IMR-90 (cell line): ENCODE measurements at places on chromosomes 4 and X.

GRCh38 chr4:4995103-4995907, 24.0 kb downstream of the CYTL1 start:
- H3K4me3 ChIP-seq = no peak overlapping the region
- no peaks in the 10 kb centered on the region; the same call in 1 of the 2 replicates for H3K27me3 ChIP-seq
- H3K27ac ChIP-seq = no peak overlapping the region
- DNase-seq = peak; percentile 58
- H3K36me3 ChIP-seq = no peaks in the 10 kb centered on the region

DNA sequence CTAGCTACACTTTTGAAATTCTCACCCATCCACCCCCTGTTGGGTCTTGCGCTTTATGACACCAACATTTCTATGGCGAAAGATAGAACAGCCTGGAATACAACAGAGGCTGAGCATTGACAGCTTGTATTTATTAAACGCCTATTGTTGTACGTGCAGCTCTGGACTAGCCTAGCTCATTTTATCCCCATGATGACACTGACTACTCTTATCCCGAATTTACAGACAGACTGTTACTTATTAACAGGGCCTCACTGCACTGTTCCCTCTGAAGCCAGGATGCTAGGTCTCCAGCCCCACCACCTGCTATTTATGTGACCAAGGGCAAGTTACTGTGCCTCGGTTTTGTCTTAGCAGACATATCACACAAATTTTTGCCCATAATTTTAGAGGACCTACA, 1.0 kb upstream of the RFC1 start:
- no peaks in the 10 kb centered on the region for H3K27me3 ChIP-seq
- H3K4me3 ChIP-seq = no peak overlapping the region
- no peak for DNase-seq
- H3K36me3 ChIP-seq = no peaks in the 10 kb centered on the region

GRCh38 chr4:52877036-52877435, 14.9 kb downstream of the RASL11B start:
- no peaks in the 10 kb centered on the region for H3K4me1 ChIP-seq
- no peak for DNase-seq
- H3K36me3 ChIP-seq = no peaks in the 10 kb centered on the region

- no peaks in the 10 kb centered on the region for H3K4me1 ChIP-seq
- no peak overlapping the region for H3K27ac ChIP-seq
- H3K36me3 ChIP-seq = no peaks in the 10 kb centered on the region
- no peak overlapping the region for H3K4me3 ChIP-seq
- no peaks in the 10 kb centered on the region for H3K27me3 ChIP-seq
These were observed 906.9 kb upstream of the INTU start for GRCh38 chr4:126725906-126726305.

- no peak for DNase-seq
- peaks cover 17% of the 10 kb centered on the region for H3K27me3 ChIP-seq
- no peaks in the 10 kb centered on the region for H3K4me1 ChIP-seq
- no peaks in the 10 kb centered on the region for H3K36me3 ChIP-seq
- no peak overlapping the region for H3K4me3 ChIP-seq
These were observed 10.5 kb downstream of the LGI2 start for GRCh38 chr4:25020236-25020635.

GRCh38 chrX:13894888-13895565, 78.1 kb upstream of the GPM6B start:
- no peaks in the 10 kb centered on the region for H3K4me1 ChIP-seq
- peaks cover 7% of the 10 kb centered on the region; the same call in 1 of the 2 replicates for H3K27me3 ChIP-seq
- no peak overlapping the region for H3K4me3 ChIP-seq
- no peaks in the 10 kb centered on the region for H3K36me3 ChIP-seq
- no peak overlapping the region for H3K27ac ChIP-seq
- DNase-seq = peak; percentile 18

GRCh38 chr4:152223600-152223999, 312.3 kb downstream of the FBXW7 start:
- peaks cover 8% of the 10 kb centered on the region; the same call in 1 of the 2 replicates for H3K27me3 ChIP-seq
- H3K4me3 ChIP-seq = no peak overlapping the region
- no peak overlapping the region for H3K27ac ChIP-seq
- H3K4me1 ChIP-seq = no peaks in the 10 kb centered on the region

- DNase-seq = no peak
- no peaks in the 10 kb centered on the region for H3K36me3 ChIP-seq
- H3K27ac ChIP-seq = no peak overlapping the region
- no peaks in the 10 kb centered on the region for H3K27me3 ChIP-seq
These were observed 36.8 kb upstream of the SPANXN2 start for GRCh38 chrX:143757375-143757774.

DNA sequence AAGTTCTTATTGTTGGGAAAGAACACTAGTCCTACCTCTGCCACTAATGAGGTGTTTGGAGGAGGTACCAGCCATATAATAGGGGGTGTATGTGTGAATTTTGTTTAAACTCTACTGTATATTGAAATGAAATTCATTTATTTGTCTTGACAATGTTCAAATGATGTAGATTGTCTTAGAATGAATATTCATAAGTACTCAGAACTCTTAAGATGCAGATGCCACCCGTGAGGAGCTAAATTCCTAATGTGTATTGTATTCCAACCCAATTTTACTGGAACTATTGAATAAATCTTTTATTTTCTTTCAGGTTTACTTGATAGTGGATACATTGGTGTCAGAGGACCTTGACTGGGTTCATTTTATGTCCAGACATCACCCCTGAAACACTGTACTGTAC, 63.9 kb upstream of the RAB33B start:
- no peaks in the 10 kb centered on the region for H3K4me1 ChIP-seq
- H3K4me3 ChIP-seq = no peak overlapping the region
- H3K27me3 ChIP-seq = no peaks in the 10 kb centered on the region
- no peak for DNase-seq
- H3K36me3 ChIP-seq = peaks cover 13% of the 10 kb centered on the region

DNA sequence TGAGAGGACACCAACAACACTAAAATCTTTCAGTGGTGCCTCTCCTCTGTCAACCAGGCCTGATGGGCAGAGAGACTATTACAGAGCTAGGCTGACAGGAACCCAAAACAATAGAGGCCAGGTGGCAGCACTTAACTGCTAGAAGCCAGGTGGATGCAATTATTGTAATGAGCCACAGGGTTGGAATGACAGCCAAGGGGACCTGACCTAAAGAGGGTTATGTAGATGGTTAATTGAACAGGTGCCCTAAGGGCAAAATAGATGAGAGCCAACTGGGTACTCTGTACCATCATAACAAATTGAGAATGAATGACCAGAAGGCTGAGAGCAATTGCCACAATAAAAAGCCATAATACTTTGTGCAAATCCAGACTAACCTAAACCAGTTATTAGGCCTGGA, 24.7 kb upstream of the FRAS1 start:
- H3K36me3 ChIP-seq = no peaks in the 10 kb centered on the region
- no peak for DNase-seq
- H3K4me3 ChIP-seq = no peak overlapping the region
- H3K4me1 ChIP-seq = no peaks in the 10 kb centered on the region

DNA sequence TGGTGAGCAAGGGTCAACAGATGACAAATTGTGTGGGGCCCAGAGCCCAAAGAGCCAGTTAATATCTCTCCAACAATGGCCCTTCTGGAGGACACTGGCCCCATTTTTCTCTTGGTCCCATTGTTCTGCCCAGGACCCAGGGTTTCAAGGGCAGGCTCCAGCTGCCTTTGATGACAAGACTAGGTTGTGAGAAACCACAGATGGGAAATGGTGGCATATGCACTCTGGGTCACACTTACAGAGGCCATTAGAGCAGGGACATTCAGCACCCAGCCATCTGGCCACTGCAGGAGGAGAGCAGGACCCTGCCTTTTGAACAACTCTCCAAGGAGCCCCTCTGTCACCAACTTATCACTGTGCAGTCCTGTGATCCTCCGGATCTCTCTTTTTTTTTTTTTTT, 49.7 kb upstream of the KIAA1210 start:
- no peaks in the 10 kb centered on the region for H3K4me1 ChIP-seq
- H3K36me3 ChIP-seq = no peaks in the 10 kb centered on the region
- H3K27ac ChIP-seq = no peak overlapping the region
- no peak for DNase-seq
- no peak overlapping the region for H3K4me3 ChIP-seq

DNA sequence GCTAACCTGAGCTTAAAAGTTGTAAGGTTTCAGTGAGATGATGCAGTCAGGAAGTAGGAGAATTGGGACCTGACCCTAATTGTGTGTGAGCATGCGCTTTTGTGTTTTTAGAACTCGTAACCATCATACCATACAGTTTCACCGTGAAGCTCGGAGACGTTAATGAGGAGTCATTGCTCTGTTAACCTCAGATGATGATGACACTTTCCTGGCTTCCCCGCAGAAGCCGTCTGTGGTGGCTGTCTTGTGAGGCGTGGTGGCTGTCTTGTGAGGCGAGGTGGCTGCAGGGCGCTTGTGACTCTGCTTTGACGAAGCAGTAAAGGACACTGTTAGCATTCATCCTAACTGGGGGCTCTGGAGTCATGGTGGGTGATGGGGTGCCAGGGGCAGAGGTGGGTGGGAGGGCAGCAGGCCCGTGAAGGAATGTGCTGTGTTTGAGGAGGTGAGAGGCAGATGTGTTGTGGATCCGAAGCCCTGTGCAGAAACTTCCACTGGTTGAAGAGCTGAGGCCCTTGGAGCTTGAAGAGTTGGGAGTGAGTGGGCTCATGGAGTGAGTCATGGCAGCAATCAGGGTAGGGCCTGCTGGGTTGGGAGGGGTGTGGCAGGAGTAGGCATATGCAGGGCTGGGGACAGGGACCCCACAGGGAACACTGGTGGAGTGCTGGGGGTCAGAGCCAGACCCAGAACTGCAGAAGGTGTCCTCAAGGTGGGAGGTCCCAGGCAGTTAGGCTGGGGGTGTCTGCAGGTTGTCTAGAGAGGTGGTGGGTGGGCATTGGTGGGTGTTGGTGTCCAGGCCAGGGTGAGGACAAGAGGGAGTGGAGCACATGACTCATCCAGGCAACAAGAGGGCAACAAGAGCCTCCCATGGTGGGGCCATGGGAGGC, 57.4 kb downstream of the NSD2 start:
- no peaks in the 10 kb centered on the region for H3K27me3 ChIP-seq
- peak overlapping the region; percentile 3; the same call in 1 of the 2 replicates for H3K27ac ChIP-seq
- H3K36me3 ChIP-seq = peaks cover 25% of the 10 kb centered on the region
- peaks cover 10% of the 10 kb centered on the region for H3K4me1 ChIP-seq

DNA sequence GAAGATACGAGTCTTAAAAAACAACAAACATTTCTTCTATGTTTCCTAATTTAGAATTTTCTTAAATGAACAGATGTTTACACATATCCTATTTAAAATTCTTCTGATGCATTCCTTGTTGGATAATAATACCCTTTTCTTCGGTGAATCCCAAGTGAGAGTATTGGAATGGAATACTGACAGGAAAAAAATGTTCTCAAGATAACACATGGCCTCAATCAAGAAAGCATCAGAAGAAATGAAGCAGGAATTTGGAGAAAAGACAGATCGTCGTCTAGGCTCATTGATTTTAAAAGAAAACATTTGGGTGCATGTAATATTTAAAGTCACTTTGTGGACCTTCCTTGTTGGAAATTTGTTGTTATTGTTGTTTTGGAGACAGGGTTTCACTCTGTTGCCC, 196.9 kb upstream of the ANK2 start:
- H3K4me1 ChIP-seq = no peaks in the 10 kb centered on the region
- no peak for DNase-seq
- no peak overlapping the region for H3K4me3 ChIP-seq
- no peak overlapping the region for H3K27ac ChIP-seq
- H3K27me3 ChIP-seq = no peaks in the 10 kb centered on the region
- no peaks in the 10 kb centered on the region for H3K36me3 ChIP-seq

- H3K27me3 ChIP-seq = no peaks in the 10 kb centered on the region
- H3K27ac ChIP-seq = no peak overlapping the region
- no peaks in the 10 kb centered on the region for H3K4me1 ChIP-seq
- H3K36me3 ChIP-seq = no peaks in the 10 kb centered on the region
- H3K4me3 ChIP-seq = no peak overlapping the region
- peak; percentile 85 for DNase-seq
These were observed 290.6 kb upstream of the TAPT1 start for GRCh38 chr4:16516796-16517439.

DNA sequence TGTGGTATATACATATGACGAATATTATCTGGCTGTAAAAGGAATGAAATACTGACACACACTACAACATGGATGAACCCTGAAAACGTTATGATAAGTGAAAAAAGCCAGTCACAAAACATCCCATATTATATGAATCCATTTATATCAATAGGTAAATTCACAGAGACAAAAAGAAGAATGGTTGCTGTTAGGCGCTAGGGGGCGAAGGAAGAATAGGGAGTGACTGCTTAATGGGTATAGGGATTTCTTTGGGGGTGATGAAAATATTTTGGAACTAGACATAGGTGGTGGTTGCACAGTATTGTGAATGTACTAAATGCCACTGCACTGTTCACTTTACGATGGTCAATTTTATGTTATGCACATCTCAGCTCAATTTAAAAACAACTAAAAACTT, 96.4 kb upstream of the EGFL6 start:
- peaks cover 7% of the 10 kb centered on the region for H3K4me1 ChIP-seq
- H3K27me3 ChIP-seq = no peaks in the 10 kb centered on the region
- no peak for DNase-seq
- H3K27ac ChIP-seq = no peak overlapping the region

DNA sequence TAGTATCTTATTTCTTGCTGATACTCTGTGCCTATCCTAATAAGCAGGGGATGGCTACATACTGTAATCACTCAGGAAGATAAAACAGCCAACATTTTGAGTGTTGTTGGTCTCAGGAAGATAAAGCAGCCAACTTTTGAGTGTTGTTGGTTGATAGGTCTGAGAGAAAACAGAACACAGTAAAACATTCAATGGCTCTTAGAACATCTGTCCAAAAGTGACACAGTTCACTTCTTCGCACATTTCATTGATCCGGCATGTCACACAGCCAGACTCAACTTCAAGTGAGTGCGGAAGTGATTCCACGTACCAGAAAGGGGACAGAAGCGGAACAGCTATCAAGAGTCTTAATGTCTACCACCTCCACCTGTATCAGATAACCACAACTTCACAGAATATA, 87.3 kb upstream of the DMD start:
- H3K4me3 ChIP-seq = no peak overlapping the region
- no peaks in the 10 kb centered on the region for H3K36me3 ChIP-seq
- no peak overlapping the region for H3K27ac ChIP-seq
- no peaks in the 10 kb centered on the region for H3K4me1 ChIP-seq
- DNase-seq = no peak

DNA sequence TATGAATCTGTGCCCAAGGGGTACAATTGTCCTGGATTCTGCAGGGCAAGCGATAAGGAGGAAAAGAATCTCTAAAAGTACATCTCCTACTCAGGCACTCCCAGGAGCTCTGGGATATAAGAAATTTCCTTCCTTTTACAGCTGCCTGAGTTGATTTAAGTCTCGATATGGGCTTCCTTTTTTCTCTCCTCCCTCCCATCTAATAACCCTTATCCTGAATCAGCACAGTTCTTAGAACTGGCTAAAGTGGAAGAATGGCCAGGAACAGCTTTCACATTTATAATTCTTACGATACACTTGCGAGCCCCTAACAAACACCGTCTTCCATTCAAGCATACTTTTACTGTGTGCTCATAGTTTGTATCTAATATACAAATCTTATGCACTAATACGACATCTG, 21.2 kb downstream of the LRP2BP start:
- DNase-seq = no peak
- no peak overlapping the region for H3K4me3 ChIP-seq
- peaks cover 8% of the 10 kb centered on the region for H3K36me3 ChIP-seq
- H3K27me3 ChIP-seq = no peaks in the 10 kb centered on the region
- no peak overlapping the region for H3K27ac ChIP-seq
